ENCODE measurements at places on chromosomes 5 and 9.
A peak's percentile ranks its signal among the peaks of the same experiment; 100 is the strongest.

DNA sequence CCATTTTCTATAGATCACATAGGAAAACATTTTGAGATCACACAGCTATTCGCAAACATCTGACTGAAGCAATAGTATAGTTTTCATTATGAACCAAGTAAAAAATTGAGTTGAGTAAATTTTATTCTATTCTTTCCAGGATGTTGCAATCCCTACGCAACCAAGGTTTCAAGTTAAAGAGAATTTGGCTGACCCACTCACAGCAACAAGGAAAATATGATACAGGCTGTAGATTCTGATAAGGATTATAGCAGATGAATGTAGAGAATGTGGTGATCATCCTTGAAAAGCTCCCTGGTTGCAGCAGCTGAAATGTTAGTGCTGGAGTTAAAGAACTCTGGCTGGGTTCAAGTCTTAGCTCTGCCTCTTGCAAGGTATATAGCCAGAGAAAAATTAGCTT, 4.7 kb downstream of the ABCA1 start:
- no peak for DNase-seq

DNA sequence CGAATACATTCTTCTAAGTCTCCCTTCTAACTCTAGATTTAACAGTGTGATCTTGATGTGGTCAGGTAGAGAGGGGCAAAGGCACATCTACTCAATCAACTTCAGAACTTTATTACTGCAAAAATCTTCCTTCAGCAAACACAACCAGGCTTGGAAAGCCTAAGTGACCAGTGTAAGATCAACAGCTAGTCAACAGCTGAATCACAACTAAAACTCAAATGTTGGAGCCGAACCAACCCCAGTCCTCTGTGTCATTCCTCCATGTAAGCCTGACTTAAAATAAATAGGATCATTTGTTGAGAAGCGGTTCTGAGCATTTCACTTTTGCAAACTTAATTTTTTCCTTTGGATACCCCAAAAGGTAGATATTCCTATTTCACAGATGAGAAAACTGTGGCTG, 352.7 kb downstream of the EBF1 start:
- no peak for DNase-seq

DNA sequence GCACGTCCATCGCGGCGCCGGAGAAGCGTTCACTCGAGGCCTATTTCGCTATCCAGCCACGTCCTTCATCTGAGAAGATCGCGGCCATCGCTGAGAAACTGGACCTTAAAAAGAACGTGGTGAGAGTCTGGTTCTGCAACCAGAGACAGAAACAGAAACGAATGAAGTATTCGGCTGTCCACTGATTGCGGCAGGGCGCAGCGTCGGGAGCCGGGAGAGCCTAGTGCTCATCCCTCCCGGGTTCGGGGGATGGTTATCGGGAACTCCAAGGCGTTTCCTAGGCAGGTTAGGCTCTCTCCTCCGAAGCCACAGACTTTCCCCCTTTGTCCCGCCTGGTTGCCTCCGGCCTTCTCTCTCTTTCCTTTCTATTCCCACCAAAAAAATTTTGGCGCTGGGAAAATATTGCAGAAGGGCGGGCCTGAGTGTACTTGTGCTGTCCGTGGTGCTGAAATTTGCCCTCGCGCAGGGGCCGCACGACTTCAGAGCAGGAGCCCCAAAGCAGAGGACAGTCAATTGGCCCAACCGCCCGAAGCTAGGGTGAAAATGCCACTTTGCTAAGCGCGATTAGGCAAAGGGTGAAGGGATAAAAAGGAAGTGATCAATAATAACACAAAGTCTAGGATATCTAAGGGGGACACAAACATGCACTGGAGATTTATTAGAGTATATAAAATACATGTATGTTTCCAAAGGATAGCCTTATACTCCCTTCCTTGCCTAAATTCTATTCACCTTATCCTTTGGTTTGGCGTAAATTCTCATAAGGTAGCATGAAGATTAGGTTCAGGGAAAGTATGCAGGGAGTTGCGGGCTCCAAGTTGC, 1.8 kb downstream of the POU4F3 start:
- peak; percentile 86 for DNase-seq

DNA sequence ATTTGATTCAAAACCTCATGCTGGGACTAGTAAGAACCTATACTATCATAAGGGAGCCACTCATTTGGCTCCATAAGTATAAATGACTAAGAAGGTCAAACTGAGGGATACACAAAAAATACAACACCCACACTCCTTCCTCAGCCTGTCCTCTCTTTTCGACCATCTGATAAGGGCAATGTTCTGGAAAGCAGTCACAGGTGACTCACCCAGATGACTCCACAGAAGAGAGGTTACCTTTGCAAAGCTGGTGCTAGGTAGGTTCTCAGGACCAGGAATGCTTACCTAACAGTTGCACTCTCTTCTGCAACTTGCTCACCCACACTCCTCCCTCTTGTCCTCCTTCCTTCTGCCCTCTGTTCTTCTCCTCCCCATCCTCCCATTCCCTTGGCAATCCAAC, 32.9 kb downstream of the LHFPL2 start:
- DNase-seq: no peak

- no peak for DNase-seq
Measured at GRCh38 chr9:20297646-20298084, 324.6 kb downstream of the MLLT3 start.

GRCh38 chr5:148425808-148426207, 42.0 kb downstream of the FBXO38 start:
- no peak for DNase-seq

DNA sequence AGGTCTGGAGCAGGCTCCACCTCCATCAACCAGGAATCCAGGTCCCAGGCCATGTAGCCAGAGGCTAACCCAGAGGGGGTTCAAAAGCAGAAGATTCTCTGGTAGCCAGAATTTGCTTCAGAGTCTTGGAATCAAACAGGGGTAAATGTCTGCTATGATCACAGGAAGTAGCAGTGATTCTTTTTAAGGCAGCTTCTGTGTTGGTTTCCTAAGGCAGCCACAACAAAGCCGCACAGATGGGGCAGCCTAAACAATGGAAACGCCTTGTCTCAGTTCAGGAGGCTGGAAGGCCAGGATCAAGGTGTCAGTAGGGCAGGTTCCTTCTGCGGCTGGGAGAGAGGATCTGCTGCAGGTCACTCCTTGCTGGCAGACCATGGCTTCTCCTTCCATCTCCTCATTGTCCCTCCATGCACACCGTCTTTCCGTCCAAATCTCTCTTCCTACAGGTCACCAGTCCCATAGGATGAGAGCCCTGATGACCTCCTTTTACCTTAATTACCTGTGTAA, 167.3 kb downstream of the ROR2 start:
- no peak for DNase-seq

DNA sequence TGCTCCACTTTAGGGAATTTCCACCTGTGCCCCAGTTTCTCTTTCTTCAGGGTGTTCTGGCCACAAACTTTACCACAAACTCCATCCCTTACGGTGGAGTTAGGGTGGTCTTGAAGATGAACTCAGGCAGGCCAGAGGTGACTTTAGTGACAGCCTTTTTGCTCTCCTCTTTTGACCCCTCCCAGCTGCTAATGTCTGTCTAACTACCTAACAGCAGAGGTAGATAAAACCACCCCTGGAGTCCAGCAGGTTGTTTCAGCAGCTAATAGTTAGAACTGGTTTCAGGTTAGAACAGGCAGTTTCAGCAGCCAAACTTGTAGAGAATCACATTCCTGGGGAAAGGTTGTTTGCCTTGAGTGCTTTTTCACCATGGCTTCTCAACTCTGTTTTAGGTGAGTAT, 971.3 kb upstream of the CDH18 start:
- DNase-seq: no peak

DNA sequence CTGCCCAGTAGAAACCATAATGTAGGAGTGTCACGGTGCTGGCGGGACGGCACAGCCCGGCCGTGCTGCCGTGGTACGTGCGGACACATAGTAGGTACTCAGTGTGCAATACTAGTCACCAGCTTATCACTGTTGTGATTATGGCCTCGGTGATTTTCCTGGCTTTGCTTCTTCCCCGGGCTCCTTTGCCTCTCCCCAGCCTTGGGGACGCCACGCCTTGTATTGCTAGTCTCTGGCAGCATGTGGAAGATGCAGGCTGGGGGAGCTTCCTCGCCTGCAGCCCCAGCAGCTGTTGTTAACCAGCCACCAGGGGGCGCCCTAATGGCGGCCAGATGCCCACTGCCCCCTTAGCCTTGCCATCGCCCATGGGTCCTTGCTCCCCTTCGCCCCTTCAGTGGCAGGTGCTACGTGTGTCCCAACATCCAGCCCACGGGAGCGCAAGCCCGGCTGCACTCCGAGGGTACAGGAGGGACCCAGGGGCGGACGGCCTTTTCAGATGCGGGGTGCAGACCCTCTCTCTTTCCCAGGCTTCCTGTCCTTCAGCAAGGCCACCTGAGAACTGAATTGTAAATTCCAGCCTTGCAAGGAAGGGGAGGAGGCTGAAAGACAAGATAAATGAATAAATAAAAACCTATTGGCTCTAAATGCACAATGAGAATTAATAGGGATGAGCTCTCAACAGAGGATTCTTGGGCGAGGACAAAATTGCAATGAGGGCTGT, 8.0 kb downstream of the NTNG2 start:
- peak; percentile 88 for DNase-seq

DNA sequence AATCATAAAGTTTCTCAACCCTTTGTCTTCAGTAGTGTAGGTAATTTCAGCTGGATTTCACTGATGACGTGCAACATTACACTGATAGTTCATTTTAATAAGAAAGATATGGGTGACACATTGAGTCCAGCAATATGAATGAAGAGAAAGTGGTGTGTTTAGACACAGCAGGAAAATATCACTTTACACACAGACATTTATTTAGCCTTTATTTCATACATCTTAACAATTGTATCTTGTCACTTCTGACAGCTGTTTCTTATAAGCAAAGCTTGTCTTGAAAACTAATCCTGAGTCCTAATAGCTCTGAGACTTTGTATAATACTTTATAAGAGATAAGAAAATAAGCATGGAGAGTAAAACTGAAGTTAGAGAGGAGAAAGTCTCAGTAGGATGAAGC, 720.5 kb upstream of the NUDT12 start:
- no peak for DNase-seq

GRCh38 chr9:78021697-78022096, 9.9 kb downstream of the GNAQ start:
- no peak for DNase-seq

- DNase-seq: no peak
Measured at GRCh38 chr9:94741866-94742265, 15.4 kb downstream of the AOPEP start.

DNA sequence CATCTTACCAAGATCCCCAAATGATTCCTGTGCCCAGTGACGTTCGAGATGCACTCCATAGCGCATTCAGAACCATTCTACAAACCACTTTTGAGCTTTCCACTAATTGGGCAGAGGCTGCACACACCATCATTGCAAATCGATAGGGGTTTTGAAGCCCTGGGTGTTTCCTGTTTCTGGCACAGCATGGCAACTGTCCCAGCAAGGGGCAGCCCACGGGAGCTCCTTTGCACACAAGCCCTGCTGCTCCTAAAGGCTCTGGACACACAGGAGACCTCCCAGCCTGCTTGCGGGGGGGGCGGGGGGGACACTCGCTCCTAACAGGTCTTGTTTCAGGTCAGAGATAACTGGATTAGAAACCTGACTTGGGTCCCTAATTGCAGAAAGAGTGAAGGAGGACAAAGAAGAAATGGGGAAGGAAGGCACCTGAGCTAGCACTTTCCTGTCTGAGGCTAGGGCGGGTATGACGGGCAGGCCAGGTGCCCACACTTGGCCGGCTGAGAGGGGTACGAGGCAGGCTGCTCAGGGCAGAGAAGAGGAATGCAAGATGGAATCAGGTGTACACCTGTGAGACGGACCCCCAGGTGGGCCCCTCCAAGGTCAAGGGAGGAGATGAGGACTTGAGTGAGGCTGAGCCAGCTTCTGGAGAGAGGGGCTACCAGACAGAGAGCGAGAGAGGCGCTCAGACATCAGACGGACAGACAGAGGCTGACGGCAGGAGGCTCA, 820 bp downstream of the FBP1 start:
- no peak for DNase-seq

- no peak for DNase-seq
Measured at GRCh38 chr9:29838491-29839020, 2265.3 kb upstream of the C9orf72 start.
